ENCODE measurements at places on chromosomes 11 and 22.

- no peak for DNase-seq
Measured at GRCh38 chr11:121671283-121672168, 218.8 kb upstream of the SORL1-AS1 start.

GRCh38 chr11:47409440-47410369, 1.3 kb downstream of the SLC39A13 start:
- no peak for DNase-seq

- no peak for DNase-seq
Measured at GRCh38 chr11:17954395-17955252, 58.2 kb downstream of the SERGEF start.

DNA sequence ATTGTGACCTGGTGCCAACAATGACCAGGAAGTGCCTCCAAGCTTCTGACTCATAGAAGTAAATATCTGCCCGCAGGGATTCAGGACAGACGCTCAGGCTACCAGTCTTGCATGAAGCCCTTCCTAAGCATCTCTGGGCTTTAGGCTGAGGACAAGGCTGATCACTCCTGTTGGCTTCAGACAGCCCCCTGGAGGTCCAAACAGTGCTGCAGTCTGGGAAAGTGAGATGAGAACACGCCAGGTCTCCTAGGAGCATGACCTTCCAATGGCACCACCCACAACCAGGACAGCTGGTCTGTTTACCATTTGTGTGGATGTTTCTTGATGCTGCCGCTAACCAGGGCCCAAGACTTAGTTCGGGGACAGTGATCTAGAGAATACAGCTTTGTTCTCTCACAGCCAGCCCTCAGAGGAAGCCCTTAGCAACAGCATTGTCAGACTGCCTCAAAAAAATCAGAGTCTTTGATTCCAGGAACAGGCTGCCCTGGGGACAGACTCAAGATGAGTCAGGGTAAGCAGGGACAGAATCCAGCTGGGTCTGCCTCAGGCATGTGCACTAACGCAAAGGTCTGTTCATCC, 111.2 kb downstream of the ZNF280B start:
- no peak for DNase-seq

- no peak for DNase-seq
Measured at GRCh38 chr11:69637941-69638871, 2.8 kb upstream of the CCND1 start.
